ENCODE measurements at places on chromosomes 7 and 10.

- peak; percentile 57 for DNase-seq
These were observed 17.6 kb downstream of the DNAJB12 start for GRCh38 chr10:72337039-72337629.

DNA sequence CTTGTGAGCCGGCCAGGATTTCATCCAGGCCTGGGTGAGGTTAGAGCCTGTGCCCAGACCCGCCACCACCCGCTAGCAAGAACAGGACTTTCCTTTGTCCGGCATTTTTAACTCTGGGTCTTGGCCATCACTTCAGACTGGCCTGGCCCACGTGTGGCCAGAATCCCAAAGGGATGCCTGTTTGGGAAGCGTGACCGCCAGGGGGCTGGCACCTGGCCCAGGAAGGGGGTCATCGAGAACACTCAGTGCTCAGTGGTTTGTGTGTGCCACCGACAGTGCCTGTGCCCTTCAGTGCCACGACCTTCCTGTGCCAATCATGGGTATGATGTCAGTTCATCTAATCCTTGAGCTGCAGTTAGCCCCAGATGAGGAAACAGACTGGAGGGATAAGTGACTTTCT is 85.0 kb downstream of the ZMIZ1 start:
- DNase-seq, result no peak

- DNase-seq, result no peak
These were observed 39.6 kb upstream of the INHBA start for GRCh38 chr7:41742401-41743020.

DNA sequence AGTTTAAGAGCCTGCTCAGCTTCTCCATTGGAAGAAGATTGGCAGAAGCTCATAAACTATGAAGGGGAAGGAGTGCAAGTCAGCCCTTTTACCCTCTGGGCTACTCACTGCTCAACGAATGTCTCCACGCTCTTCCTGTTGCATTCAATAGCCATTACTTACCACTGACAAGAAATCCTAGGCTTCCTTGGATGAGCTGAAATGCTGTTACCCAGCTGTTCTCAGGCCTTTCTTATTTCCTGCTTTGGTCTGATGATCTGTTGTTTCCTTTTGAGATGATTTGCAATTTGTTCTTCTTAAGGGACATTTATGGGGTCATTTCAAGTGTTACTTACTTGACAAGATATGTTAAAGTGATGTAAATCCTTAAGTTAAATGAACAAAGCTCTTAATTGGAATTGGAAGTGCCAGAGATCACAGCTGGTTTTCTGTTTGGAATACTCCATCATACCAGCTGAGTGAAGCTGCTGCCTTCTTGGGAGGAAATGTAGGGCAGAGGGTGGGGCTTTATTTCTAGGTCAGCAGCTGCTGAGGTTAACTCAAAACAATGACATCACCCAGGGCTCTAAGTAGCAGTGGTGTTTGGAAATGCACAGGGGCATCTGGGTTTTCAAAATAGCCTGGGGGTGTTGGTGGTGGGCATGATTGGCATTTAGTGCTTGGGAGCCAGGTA is 170.0 kb downstream of the PRKCQ start:
- peak; percentile 30 for DNase-seq

- no peak for DNase-seq
These were observed 18.2 kb downstream of the FAM25A start for GRCh38 chr10:87038286-87038717.

DNA sequence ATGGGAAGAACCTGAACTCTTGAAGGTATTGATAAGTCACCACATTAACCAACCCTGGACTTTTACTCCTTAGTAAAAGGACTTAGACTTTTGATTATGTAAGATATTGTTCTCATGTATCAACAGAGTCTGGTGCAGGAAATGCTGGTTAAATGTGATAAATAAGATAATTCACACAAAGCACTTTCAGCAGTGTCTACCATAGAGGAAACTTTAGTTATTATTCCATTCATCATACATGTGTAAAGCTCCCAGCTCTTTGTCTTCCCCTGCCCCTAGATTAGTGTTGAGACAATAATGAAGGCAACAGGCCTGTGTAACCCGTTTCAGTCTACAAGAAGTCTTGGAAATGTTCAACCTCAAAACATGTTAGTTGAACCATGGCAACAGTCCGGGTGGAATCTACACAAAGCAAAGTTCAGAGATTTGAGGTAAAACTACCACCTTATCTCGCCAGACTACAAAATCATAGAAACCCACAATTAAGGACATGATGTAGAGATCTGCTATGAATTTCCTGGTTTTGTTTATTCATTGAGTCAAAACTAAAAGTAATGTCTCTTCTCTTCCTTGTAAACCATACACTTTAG is 109.9 kb upstream of the ADO start:
- DNase-seq, result no peak

- no peak for DNase-seq
These were observed 100.1 kb downstream of the CUX1 start for GRCh38 chr7:101917566-101917965.

- DNase-seq, result no peak
These were observed 247.1 kb downstream of the COBL start for GRCh38 chr7:51069411-51070083.

GRCh38 chr10:116112232-116113231 is 160.5 kb downstream of the GFRA1 start:
- DNase-seq, result no peak

DNA sequence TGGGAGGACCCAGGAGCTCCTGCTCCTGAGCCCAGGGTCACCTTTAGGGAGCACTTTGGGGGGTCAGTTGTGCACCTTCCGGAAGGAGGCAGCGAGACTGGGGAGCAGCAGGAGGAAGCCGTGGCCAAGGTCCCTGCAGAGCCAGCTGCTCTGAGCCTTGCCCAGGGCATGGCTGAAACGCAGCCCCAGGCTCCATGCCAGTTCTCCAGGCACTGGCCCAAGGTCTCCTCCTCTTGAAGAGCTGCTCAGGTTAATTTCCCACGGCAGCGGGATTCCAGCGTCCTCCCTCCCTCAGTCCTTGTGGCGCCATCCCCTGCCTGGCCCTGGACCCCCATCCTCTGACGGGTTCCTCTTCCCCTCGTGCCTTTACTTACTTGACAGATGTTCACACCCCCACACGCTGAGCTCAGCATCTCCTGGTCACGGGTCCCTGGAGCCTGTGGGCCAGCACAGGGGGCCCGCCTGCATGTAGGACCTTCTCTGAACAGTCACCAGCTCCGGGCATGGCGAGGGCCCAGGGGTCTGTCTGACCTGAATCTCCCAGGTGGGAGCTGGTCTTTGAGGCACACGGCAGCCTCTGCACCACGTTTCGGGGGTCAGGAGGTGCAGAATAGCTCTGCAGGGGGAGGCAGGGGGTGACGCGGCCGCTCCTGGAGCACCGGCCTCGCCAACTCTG is 16.7 kb upstream of the CFAP46 start:
- DNase-seq, result no peak

- DNase-seq, result peak; percentile 6
These were observed 325.8 kb upstream of the ZMIZ1 start for GRCh38 chr10:78742730-78743615.
